ENCODE measurements at places on chromosomes 1 and 21.

DNA sequence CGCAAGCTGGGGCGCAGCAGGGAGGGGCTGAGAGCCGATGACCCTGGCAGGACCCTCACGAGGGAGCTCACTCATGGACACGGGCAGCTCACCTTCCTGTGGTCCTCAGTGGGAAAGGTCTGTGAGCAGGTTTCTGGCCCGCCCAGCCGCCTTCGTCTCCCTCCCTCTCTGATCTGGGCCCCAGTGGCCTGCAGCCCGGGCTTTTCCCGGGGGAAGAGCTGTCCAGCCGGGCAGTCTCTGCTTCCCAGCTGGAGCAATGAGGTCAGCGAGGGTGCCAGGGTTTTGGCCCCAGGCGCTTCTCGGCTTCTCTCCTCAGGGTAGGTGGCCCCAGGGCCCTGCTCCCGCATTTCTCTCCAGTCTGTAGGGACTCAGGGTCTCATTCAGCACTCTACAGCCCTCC, 22.2 kb upstream of the ARHGEF16 start:
- DNase-seq: no peak

DNA sequence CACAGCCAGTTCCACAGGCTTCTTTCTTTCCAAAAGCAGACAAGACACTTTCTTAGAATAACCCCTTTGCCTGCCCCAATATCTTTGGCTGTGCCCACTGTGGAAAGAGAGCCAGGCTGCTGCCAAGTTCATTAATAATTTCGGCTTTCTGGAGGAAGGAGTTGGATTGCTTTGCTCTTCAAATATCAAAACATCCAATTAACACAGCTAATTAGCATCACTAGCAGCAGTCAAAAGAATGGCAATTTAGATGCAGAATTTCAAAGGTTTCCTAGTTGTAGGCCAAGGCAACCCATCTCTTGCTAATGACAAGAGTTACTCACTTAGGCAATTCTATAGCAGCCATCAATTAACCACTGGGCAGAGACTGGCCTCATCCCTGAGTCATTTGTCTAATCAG, 91.0 kb upstream of the SPATA6 start:
- no peak for DNase-seq

DNA sequence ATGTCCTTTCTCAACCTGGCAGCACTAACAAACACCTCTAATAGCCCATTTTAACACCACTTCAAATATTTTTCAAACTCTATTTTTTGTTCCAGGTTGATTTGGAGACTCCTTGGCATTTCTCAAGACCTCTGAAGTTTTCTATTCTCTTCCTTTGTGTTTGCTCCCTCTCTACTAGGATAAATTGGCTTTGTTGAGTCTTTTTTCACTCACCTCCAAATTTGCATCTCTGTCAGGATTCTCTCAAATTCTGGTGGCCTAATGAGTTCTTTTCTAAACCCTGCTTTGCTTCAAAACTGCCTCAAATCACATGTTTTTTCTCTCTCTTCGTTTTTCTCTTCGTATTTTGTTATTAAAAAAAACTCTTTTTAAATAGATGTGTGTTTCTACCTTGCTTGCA, 582.2 kb upstream of the ADGRL4 start:
- DNase-seq: no peak

DNA sequence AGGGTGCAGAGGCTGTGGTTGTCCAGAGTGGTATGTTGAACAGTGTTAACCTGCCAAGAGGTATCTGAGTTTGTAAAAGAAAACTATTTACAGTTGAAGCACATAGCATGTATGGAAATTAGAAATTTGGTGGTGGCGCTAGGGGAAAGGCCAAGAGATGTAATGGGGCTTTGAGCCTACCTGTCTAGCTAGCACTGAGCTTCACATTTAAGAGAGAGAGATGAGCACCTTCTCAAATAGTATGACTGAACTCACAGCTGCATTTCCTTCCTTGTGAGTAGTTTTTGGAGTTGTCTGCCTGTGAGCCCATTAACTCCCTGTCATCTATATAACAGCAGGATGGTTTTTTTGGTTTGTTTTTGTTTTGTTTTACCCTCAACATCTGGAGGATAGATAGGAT, 4.0 kb downstream of the CLIC4 start:
- no peak for DNase-seq

DNA sequence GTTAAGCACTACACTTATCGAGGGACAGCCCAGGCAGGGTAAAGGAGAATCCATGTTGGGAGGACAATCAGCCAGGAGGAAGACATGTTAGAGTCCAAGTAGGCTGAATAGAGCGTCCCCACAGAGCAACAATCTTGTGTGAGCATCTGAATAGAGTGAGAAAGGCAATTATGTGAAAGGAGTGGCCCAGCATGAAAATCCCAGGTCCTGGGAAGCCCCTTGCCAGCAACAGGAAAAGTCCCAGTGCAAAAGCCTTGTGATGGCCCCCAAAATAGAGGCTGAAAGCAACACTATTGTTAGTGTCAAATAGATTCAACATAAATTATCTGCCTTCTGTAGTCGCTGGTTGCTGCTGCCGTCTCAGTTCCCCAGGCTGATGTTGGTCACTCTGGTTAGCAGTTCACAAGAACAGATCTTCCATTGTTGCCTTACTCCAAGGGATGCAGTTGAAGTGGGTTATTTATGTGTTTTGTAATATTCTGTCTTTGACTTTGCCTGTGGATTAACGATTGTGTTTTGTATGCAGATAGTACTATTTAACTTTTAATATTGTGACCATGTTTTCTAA, 12.1 kb upstream of the ABL2 start:
- no peak for DNase-seq

DNA sequence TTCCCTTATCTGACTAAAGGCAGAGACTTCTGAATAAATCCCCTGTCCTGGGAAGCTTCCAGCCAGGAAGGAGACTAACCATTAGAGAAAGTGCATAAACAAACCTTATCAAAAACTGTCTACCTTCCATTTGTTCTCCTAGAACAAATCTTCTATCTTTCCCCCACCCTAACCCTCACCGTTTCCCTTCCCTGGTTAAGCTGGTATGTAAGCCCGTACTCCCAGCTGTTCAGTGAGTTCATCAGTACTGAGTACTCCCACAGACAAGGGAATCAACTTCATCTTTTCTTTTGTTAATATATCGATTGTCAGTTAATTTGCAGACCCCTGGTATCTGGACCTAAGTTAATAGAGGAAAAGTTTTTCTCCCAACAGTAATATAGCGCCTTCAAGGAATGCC, 20.1 kb upstream of the COG2 start:
- DNase-seq: no peak

DNA sequence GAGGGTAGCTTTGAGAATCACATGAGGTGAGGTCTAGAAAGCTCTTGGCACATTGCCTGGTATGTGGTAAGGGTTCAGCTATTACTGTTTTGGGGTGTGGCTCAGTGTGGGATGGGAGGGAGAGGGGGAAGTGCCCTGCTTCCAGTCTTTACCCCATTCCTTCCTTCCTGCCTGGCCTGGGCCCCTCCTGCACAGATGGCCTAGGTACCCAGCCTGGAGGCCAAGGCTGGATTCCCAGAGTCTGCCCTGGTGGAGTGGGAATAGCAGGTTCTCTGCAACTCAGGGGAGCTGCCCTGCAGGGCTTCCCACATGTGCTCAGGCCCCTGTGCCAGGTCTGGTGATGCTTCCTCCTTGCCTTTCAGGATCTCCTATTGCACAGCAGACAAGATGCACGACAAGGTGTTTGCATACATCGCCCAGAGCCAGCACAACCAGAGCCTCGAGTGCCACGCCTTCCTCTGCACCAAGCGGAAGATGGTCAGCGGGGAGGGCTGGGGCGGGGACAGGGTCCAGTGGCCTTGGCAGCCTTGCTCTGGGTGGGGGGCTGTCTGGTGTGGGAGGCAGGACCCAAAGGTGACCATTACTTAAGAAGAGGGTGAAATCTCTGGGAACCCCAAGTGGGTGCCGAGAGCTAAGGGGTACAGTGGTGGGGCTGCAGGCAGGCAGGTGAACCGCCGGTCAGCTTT, 13.5 kb downstream of the LDLRAP1 start:
- DNase-seq: no peak

DNA sequence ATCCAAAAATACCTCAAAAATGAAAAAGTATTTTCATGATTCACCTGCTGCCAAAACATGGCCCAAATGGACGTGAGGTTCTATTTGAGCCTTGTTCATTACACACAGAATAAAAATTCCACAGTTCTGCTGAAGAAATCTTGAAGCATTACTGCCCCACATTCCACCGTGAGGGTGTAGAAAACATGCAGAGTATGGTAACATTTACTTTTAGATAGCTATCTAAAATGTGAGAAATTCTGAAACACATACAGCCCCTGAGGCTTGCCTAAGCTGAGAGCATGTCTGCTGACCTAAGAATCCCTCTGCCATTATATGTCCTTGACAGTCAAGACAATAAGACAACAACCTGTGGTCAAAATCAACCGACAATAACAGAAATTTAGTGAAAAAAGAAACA, 186.5 kb downstream of the DSCAM start:
- no peak for DNase-seq

Data from stimulated activated CD4-positive, alpha-beta T cell treated with anti-CD3 and anti-CD28 coated beads, Interleukin-2, amount 100 ng/mL, for 24 hours (primary cell).